ENCODE measurements at places on chromosomes 3 and 15.

- peak; percentile 99 for DNase-seq
These were observed 330.8 kb downstream of the TIGIT start for GRCh38 chr3:114624571-114625181.

- DNase-seq = no peak
These were observed 173.4 kb downstream of the SERPINI1 start for GRCh38 chr3:167908746-167909503.

- no peak for DNase-seq
These were observed 4.6 kb downstream of the SPSB4 start for GRCh38 chr3:141055536-141056445.

DNA sequence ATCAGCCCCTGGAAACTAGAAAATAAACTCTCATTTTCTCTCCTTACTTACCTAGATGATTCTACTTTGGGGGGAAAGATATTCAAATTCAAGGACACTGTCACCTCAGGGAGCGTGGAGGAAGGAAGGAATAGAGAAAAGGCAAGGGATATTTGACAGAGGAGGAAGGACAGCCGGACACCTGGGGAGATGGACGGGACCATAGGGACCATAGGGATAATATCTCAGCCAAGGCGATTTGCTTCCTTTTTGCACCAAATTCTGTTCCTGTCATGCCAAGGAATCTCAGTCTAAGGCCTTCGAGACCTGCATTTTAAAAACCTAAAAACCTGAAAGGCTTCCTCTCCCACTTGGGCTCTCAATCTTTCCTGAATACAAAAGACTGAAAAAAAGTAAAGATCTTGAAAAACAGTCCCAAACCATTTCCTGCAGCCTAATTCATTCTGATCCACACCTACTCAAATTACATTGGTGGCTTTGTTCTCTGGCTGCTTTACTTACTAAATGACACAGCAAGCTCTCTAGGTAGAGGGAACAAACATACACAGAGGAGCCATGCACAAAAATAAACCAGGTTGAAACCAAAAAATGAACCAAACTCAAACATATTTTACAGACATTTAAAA, 73.9 kb upstream of the SLC24A5 start:
- no peak for DNase-seq

DNA sequence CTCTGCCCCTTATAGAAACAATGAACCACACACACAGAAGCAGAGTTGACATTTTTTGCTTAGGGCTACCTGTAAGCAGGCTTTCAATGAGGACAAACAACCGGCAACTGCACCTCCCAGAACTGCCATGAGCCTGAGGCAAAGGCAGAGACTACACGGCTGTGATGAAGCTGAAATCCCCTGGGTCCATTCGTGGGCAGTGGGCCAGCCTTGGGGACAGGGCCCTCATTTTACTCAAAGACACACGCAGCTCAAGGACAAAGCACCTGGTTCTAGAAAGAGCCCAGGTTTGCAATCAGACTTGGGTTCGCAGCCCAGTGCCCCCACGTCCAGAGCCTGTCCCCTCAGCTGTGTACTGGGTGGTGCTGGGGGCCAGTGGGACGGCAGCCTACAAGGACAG, 17.9 kb downstream of the FAM174B start:
- DNase-seq = no peak

DNA sequence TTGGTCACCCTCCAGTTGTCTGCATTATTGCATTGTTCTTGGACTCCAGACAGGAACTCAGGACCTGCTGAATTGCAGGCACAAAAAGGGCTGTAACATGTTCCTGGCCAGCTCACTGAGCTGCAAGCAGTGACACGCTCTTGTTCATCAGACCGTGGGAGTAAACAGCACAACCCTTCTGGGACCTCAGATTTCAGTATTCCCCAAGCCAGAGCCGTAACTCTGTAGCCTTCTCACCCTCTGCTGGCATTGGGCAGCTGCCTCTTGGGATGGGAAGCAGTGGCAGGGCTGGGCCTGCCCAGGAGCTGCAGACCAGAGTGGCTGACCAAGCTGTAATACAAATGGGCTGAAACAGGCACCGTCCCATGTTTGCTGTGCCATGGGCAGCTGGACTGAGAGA, 607.1 kb upstream of the BCHE start:
- no peak for DNase-seq
